ENCODE measurements at places on chromosomes 2 and 18. TPM values are rescaled to one million over a fixed set of nuclear protein-coding genes. Genes with fewer than 3 reads are reported as not detected.
A peak's percentile ranks its signal among the peaks of the same experiment; 100 is the strongest.

KANSL1L gene
- 22.4 TPM for total RNA-seq

UGT1A7 gene
- 2.8 TPM for total RNA-seq

CFAP53 gene
- total RNA-seq, result 2.2 TPM

ERICH2 gene
- total RNA-seq, result not detected

PCARE gene
- total RNA-seq, result not detected

ABHD1 gene
- total RNA-seq, result not detected

SLC25A12 gene
- total RNA-seq, result 17.9 TPM

GRCh38 chr2:168392024-168392423 is 64.0 kb upstream of the CERS6 start:
- DNase-seq, result no peak

DNA sequence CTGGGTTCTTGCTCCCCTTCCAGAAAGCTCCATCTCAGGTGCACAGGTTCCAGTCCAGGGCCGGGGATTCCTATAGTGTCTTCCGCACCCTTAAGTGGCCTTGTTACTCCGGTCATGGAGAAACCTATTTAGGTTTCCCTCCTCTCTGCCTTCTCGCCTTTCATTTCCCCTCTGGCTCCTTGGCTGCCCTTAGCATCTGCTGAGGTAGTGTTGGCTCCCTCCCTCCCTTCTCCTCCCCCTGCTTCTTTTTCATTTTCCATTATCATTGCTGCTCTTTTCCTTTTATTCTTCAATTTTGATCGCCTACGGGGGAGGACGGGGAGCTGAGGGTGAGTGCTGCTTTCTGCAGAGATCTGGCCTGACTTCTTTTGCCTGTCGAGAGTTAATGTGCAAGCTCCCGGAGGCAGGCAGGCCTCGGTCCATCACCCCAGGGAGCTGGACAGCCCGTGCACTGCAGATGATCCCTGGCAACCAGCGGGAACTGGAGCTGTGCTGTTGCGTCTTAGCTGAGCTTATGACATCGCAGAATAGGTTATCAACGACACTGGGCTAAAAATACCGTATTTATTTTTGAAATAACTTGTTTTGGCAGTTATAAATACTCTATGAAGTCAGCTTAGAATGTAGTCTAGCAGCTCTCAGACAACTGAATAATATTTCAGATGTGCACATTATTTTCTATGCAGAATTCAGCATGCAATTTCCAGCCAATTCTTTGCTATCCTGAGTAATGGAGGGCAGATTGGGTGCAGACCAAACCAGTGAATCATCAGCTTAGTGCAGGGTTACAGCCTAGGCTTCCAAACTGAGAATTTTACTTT is 141.9 kb downstream of the SLC4A3 start:
- DNase-seq, result no peak

- DNase-seq, result peak; percentile 46
Measured at GRCh38 chr2:181904022-181904632, 12.6 kb downstream of the ITPRID2 start.

DNA sequence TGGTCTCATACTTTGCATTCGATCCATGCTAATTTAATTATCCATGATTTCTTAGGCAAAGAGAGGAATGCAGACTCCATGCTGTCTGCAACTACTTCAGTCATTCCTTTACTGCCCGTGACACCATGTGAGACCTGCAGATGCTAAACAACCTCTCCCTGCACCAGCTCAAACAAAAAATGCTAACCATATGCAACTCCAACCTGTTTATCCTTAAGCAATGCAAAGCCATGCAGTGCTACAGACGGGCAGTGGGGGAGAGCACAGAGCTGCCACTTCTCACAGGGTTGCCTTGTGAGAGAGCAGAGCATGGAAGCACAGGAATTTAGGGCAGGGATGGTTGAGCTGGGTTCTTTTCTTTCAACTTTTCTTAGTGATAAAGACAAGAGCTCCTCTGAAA is 74.9 kb upstream of the KLHL14 start:
- DNase-seq, result peak; percentile 3

DNA sequence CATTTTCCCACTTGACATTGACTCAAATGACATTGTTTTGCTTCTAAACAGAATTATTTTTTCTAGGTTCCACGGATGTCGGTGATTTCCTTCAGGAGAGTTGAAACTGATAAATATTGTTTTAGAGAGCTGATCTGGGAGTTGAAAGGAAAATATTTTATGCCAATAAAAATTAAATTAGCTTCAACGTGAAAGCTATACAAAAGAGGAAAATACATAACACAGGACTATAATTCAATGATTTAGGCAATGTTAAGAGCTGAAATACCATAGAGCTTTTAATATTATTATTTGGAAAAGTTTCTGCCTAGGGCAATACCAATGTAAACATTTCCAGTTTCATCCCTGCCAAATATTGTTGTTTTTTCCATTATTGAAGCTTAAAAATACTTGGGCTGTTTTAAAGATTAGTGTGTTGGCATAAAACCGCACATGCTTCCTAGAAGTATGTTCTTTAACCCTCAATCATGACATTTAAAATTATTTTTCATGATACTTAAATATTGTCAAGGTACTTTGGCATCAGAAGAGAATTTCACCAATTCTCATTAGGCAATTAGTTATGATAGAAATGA is 18.6 kb upstream of the PDE1A start:
- no peak for DNase-seq

DNA sequence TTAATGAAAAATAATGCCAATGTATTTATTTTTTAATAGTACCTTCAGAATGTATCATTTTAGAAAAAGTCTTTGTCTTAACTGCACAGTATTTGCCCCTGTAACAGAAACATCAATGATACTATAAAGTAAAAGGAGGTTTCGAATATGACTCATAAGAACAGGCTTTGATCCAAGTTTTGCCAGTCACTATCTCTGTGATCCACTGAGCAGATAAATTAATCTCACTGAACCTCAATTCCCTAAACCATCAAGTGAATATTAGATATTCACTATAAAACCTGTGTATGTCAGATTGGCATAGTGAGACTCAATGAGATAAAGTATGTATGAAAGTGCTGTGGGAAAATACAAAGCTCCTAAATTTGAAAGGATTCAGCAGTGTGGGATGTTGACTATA is 292.1 kb downstream of the EXOC6B start:
- peak; percentile 24 for DNase-seq

DNA sequence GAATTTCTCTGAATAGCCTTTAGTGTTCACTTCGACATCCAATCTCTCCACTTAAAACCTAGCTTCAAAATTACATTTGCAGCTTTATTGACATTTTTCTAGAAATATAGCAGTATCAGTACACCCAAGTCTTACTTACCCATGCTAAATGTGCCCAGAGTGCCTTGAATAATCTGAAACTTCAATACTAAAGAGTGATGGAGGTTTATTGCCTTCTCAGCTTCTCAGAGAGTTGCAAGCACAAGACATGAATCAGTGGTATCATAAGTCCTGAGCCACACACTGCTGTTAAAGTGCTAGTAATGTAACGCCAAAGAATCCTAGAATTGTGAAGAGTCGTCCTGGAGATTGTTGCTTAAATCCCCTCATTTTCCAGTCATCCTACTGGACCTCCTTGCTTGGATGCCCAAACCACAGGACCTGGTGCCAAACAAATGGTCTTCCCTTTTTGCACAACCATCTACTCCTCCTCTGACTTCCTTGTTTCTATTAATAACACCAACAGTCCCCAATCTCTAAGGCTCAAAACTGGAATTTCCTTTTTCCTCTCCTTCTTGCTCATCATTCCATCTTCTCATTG is 83.2 kb upstream of the SPATS2L start:
- DNase-seq, result peak; percentile 80

DNA sequence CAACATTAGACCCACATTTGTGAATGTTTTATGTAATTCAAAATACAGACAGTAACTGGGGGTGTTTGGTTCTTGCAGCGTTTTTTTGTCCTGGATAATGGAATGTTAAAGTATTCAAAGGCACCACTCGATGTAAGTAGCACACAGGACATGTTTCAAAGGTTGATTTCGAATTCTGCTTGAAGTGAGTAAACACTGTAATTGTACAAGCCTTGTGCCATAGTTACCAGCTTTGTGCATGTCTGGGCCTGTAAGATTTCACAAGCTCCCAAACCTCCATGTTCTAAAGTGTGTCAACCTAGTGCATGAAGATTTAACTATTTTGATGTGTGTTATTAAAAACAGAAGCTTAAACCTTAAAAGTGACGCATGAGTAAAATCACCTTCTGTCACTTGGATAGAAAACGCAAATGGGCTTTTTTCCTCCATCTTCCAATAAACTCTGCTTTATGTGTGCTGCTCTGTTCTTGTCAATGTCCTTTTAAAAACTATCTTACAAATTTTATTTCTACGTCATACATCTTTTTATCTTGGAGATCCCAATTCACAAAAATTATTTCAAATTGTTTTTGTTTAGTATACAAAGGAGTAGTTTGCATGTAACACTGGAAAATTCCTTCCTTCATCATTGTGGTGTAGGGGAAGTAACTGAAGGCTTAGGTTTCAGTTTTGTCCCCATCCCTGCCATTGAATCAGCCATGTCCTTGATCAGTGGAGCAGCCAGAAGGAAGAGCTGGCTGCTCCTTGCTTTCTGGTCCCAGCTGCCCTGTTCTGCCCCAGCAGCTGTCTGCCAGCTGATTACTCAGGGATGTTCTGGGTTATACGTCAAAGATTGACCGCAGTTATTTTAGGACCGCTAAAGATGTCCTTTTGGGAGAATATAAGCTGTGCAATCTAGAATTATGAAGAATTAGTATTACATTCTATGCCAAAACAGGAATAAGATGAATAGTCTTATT is 119.2 kb downstream of the PRKRA start:
- DNase-seq, result no peak

DNA sequence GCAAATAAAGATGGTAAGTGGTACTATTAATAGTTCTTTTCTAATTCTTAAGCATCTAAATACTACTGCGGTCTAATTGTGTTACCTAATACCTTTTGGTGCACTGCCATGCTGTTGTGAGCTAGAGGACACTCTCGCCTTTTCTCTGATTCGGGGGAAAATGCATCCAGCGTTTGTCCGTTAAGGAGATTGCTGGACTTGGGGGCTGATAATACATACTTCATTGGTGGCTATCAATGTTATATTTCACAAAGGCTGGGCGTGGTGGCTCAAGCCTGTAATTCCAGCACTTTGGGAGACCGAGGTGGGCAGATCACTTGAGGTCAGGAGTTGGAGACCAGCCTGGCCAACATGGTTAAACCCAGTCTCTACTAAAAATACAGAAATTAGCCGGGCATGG is 141.7 kb upstream of the TWIST2 start:
- DNase-seq, result no peak

DNA sequence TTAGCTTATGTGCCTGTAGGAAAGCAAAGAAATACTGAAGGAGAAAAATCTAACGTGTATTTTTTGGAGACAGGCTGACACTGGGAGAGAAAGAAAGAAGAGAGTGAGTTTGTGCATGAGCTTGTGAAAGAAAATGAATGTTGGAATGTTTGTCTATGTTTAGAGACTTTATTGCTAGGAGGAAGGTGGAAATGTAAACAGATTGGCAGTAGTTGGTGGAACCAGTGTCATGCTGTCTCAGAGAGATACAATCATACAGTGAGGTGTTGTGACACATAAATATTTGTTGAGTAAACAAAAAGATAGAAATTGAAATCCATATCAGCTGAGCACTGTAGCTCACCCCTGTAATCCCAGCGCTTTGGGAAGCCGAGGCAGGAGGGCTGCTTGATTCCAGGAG is 222.2 kb upstream of the MEIS1 start:
- no peak for DNase-seq

Measured in renal cortical epithelial cell (primary cell).